Breast epithelium (tissue), 4 donors: ENCODE measurements at places on chromosomes 4 and X. TPM values are rescaled to one million over a fixed set of nuclear protein-coding genes. Genes with fewer than 3 reads are reported as not detected.

- DNase-seq = no peak
Observed at GRCh38 chr4:45323453-45324058, 597.2 kb upstream of the GNPDA2 start.

- no peak for DNase-seq
Observed at GRCh38 chr4:185318679-185319078, 77.0 kb downstream of the LRP2BP start.

REELD1 gene
- 1.3 TPM for total RNA-seq

DNA sequence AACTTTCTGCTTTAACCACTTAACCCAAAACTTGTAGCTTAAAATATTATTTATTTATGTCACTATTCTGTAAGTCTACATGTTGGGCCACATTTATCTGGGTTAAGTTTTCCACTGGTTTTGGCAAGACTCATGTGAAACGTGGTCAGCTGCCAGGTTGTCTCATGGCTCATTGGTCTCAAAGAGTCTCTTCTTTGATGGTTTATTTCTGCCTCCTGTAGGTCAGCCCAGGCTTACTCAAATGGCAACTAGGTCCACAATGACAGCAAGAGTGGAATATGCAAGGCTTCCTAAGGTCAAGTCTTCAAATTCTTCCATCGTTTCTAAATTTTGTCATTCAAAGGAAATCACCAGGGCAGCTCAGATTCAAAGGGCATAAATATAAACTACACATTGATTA is 828.7 kb downstream of the PCDH7 start:
- no peak for DNase-seq

DNA sequence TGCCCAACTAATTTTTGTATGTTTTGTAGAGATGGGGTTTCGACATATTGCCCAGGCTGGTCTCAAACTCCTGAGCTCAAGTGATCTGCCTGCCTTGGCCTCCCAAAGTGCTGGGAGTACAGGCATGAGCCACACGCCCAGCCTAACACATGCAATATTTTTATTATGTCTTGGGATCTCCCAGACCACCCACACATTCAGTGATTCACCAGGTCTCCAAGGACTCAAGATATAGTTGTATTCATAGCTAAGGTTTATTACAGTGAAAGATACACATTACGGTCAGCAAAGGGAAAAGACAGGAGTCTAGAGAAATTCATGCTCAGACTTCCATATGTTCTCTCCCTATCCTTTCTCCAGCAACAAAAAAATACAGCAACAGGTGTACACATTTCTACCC is 25.5 kb upstream of the FAM120C start:
- DNase-seq = no peak

- DNase-seq = no peak
Observed at GRCh38 chrX:100812216-100813158, 7.7 kb upstream of the CSTF2 start.

DNA sequence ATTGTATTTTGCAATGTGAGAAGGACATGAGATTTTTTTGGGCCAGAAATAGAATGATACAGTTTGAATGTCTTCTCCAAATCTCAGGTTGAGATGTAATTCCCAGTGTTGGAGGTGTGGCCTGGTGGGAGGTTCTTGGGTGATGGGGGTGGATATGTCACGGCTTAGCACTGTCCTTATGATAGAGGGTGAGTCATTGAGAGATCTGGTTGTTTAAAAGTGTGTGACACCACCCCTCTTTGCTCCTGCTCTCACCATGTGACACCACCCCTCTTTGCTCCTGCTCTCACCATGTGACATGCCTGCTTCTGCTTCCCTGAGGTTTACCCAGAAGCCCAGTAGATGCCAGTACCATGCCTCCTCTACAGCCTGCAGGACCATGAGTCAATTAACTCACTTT is 1226.9 kb downstream of the PCDH7 start:
- no peak for DNase-seq

DNA sequence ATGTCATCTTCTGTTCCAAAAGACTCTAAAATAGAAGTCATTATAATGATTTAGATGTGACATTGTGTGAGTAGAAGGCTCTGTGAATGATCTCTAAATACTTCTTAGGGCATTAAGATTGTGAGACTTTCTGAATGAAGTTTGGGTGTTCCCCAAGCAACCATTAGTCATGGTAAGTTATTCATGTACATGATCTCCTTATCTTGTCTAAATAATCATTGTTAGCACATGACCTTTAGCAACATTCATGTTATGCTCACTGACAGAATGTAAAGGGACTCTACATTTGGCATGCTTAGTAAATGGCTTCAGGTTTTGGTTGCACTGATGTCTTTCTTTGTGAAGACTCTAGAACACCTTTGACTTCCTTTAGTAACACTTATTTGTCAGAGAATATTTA is 140.8 kb upstream of the AGA start:
- DNase-seq = no peak
